ENCODE measurements at places on chromosomes 2 and 18.
A peak's percentile ranks its signal among the peaks of the same experiment; 100 is the strongest.

- DNase-seq, result no peak
These were observed 28.9 kb upstream of the TMEM214 start for GRCh38 chr2:27003857-27004256.

- DNase-seq, result peak; percentile 93
These were observed 615 bp upstream of the CCNT2 start for GRCh38 chr2:134917888-134918525.

- DNase-seq, result no peak
These were observed 134.0 kb downstream of the NEDD4L start for GRCh38 chr18:58177896-58178470.

DNA sequence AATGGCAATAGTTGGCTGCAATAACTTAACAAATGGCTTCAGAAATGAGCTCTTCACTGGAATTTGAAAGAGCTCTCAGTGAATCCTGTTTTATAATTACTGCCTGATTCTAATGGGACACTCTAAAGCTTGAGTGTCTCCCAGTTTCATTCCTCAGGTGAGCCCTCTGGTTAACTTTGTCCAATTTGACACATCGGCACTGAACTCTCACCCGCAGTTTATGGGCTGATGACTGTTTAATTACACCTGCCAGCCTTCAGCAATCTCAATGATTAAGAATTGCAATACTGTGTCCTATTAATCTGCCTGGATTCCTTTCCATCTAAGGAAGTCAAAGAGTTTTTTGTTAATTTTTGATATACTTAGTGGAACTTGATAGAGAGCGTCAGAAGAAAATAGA, 110.7 kb upstream of the NABP1 start:
- no peak for DNase-seq
